Bronchial smooth muscle cell (primary cell): ENCODE measurements at places on chromosomes 3 and 15. TPM values are rescaled to one million over a fixed set of nuclear protein-coding genes. Genes with fewer than 3 reads are reported as not detected.

Gene SCAPER
- 4.7 and 6.9 TPM in 2 replicates for total RNA-seq

Gene FANCI
- total RNA-seq = 4.2 and 8.0 TPM in 2 replicates

Gene CELF6
- total RNA-seq = 0.26 and 0.47 TPM in 2 replicates

Gene RLBP1
- total RNA-seq = not detected in 2 replicates
